ENCODE measurements at places on chromosomes 1 and 21. TPM values are rescaled to one million over a fixed set of nuclear protein-coding genes. Genes with fewer than 3 reads are reported as not detected.

The SLAMF6 gene
- total RNA-seq, result not detected

The GFI1 gene
- 0.07 TPM for total RNA-seq

The RPL11 gene
- 679 TPM for total RNA-seq

The DNASE2B gene
- total RNA-seq, result not detected

The AVPR1B gene
- not detected for total RNA-seq

The MPZ gene
- total RNA-seq, result 2.2 TPM

The ASCL5 gene
- not detected for total RNA-seq

The ROR1 gene
- 12.6 TPM for total RNA-seq

The FBXO42 gene
- 17.8 TPM for total RNA-seq

The OR2L2 gene
- total RNA-seq, result not detected

The AURKAIP1 gene
- total RNA-seq, result 55.5 TPM

The NDC1 gene
- 13.8 TPM for total RNA-seq

The TSPAN2 gene
- total RNA-seq, result 0.07 TPM

Data from smooth muscle cell of the pulmonary artery (primary cell).